ENCODE measurements at places on chromosomes 1 and 21. TPM values are rescaled to one million over a fixed set of nuclear protein-coding genes. Genes with fewer than 3 reads are reported as not detected.
A peak's percentile ranks its signal among the peaks of the same experiment; 100 is the strongest.

GRCh38 chr1:26470878-26471497 lies 1.3 kb upstream of the HMGN2 start:
- peak; percentile 56 for DNase-seq

DNA sequence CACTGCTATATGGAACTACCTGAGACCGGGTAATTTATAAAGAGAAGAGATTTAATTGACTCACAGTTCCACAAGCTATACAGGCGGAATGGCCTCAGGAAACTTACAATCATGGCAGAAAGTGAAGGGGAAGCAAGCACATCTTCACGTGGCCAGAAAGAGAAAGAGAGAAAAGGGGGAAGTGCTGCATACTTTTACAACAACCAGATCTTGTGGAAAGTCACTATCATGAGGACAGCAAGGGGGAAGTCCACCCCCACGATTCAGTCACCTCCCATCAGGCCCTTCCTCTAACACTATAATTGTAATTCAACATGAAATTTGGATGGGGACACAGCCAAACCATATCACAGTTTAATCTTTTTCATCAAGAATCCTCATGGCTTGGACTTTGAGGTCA lies 339.2 kb upstream of the AJAP1 start:
- DNase-seq, result no peak

- no peak for DNase-seq
Measured at GRCh38 chr21:41185802-41186201, 17.8 kb downstream of the BACE2 start.

- no peak for DNase-seq
Measured at GRCh38 chr1:35569936-35570335, 3.2 kb upstream of the TFAP2E start.

DNA sequence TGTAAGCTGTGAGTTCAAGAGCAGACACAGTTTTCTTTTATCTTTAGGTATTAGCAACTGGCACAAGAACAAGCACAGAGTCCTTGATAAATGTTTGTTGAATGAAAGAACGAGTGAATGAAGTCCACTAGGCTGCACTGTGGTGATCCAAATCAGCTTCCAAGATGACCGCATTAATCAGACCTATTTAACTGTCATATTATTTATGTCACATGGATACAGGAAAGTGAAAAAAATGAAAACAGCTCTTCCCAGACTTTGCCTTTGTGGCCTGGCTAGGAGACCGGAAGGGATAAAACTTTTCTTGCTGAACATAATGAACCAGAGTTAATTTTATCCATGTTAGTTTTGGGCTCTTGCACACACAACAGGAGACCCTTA lies 261.3 kb downstream of the TNR start:
- no peak for DNase-seq

DNA sequence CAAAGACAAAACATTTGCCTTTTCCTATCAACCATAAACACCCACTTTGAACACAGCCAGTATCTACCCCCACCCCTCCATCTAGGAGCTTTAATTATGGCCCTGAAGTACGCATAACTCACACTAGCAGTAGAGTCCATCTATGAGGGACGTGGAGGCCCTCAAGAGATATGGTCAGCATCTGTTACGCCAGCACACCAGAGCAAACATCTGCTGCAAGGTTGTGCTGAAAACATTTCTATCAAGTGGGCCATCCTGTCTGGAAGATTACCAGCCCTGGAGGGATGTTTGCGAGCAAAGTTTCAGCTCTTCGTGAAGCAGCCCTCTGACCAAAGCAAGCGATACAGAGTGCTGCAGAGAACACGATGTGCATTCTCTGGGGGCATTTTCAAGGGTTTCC lies 74.6 kb downstream of the SLC45A1 start:
- DNase-seq, result no peak

DNA sequence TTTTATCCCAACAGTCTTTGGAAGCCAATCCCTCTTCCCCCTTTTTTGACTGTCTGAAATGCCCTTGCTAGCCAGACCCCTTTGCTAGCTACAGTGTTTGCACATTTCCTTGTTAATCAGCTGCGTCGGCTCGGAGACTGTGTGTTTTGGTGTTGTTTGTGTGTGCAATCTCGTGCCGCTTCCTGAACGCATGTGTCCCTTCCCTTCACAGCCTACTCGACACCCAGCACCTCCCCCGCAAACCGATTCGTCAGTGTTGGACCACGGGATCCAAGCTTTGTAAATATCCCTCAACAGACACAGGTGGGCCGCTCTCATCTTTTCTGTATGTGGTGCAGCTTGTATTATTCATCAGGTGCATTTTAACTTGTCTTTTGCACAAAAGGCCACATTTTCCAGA lies 298.7 kb downstream of the TM2D1 start:
- no peak for DNase-seq

DNA sequence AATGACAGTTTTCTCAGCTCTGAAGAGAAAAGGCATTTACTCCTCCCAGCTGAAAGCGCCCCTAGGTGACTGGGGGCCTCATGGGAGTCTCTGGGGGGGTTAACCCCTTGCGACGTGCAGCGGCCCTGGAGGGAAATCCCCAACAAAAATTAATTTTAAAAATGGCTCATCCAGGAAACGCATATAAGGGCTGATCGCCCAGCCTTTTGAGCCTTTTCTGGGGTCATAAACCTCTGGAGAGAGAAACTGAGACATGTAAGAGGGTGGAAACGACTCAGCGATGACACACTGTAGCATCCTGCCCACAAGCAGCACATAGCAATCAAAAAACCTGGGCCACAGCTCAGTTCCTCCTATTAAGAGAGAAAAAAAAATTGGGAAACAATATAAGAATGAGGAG lies 20.4 kb upstream of the HPDL start:
- DNase-seq, result peak; percentile 70

DNA sequence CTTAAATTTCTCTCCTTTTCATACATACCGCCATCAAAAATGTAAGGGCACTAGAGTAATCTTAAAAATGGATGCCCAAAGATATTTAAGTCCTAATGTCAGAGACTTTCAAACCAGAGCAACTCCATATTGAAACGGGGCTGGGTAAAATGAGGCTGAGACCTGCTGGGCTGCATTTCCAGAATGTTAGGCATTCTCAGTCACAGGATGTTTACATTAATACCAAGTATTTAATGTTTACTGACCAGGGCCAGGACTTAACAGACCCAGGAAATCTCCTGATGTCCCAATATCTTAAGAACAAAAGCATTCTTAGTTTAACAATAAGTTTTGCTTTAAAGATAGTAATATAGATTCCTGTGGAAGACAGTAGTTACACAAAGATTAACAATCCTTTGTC lies 563.9 kb upstream of the BEND5 start:
- no peak for DNase-seq

GRCh38 chr21:46095814-46096595 lies 1.9 kb upstream of the COL6A2 start:
- DNase-seq, result no peak

GRCh38 chr1:53410701-53411100 lies 48.5 kb upstream of the DMRTB1 start:
- DNase-seq, result no peak

- DNase-seq, result no peak
Measured at GRCh38 chr1:225882694-225883615, 775 bp upstream of the TMEM63A start.

- peak; percentile 63 for DNase-seq
Measured at GRCh38 chr1:112803906-112804762, 89.0 kb upstream of the PPM1J start.

DNA sequence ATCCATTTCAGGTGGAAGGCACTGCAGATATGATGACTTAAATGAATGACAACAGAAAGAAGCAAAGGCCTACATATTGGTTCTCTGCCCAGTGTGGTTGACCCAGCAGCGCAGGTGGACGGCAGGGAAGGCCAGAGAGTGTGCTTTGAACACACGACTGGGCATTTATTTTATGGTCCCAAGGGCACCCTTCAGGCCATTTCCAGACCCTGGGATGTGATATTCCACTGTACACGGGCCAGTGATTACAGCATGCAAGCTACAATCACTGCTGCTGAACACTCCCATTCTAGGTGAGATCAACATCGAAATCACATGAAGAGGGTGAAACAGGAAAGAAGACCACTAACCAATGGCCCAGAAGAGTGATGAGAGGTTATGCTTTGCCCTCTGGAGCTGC lies 33.8 kb downstream of the PCNX2 start:
- no peak for DNase-seq

VCAM1 gene
- not detected for total RNA-seq

FLG2 gene
- not detected for total RNA-seq

THRAP3 gene
- 132 TPM for total RNA-seq

PHGDH gene
- total RNA-seq, result 451 TPM

OR10K2 gene
- not detected for total RNA-seq

KRTAP12-3 gene
- total RNA-seq, result not detected

HCN3 gene
- total RNA-seq, result 19.0 TPM

EPHB2 gene
- 0.53 TPM for total RNA-seq
